ENCODE measurements at places on chromosomes 5 and 9. TPM values are rescaled to one million over a fixed set of nuclear protein-coding genes. Genes with fewer than 3 reads are reported as not detected.
A peak's percentile ranks its signal among the peaks of the same experiment; 100 is the strongest.

The ARL14EPL gene
- total RNA-seq = not detected

- DNase-seq = no peak
These were observed 1.6 kb downstream of the CFAP95 start for GRCh38 chr9:69822116-69822750.

GRCh38 chr5:13115476-13115875 lies 829.0 kb downstream of the DNAH5 start:
- no peak for DNase-seq

DNA sequence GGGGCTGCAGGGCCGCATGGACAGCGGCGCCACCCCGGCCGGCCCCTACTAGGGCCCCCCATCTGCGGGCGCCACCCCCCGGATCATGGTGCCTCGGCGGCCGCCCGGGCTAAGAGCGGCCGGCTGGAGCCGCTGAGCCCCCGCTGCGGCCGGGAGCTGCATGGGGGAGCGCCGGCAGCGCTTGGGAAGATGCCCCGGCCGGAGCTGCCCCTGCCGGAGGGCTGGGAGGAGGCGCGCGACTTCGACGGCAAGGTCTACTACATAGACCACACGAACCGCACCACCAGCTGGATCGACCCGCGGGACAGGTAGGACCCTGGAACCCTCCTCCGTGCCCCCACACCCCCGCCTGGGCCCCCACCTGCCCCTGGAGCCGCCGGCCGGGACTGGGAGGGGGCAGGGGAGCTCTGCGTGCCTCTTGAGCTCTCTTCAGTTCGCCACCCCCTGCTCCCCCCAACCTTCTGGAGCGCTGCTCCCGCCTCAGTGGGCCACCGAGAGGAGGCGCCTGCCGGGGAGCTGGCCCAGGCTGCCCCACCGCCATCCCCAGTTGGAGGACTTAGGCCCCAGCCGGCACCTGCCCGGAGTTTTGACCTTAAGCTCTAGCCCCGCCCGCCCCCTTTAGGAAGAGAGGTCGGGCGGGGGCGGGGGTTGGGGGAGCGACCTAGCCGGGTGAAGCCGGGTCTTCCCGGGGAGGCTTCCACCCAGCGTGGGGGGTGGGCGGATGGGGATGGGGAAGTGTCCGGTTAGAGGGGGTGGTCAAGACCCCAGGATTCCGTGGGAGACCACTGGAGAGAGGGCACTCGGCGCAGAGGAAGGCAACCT lies 730 bp downstream of the WWC1 start:
- DNase-seq = peak; percentile 25

- no peak for DNase-seq
These were observed 255.2 kb upstream of the TNC start for GRCh38 chr9:115373000-115373709.

- DNase-seq = no peak
These were observed 323.6 kb downstream of the NTRK2 start for GRCh38 chr9:84993105-84993504.

The PCYOX1L gene
- total RNA-seq = 29.9 TPM

GRCh38 chr9:129568560-129569501 lies 52.1 kb downstream of the C9orf50 start:
- DNase-seq = peak; percentile 49
